ENCODE measurements at places on chromosomes 1 and 21.
A peak's percentile ranks its signal among the peaks of the same experiment; 100 is the strongest.

DNA sequence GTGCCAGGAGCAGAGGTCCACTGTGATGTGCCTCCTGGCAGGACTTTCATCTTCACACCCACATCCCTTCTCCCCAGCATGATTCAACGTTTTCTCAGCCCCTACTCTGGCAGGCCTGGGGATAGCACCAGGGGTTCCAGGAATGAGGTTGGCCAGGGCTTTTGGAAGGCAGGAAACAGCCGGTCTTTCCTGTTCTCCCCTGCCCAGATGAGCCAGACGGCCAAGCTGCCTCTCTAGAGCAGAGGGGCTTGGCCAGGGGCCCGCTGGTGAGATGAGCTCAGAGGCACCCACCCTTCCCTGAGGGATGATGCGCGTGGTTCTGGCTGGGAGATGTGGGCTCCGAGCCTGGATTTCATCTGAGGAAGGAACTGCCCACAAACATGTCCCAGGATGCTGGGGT lies 4.3 kb upstream of the MFAP2 start:
- peak; percentile 84 for DNase-seq

- DNase-seq = no peak
Observed at GRCh38 chr1:19369396-19370090, 57.4 kb downstream of the SLC66A1 start.

GRCh38 chr1:226643611-226644540 lies 95.2 kb downstream of the ITPKB start:
- DNase-seq = no peak

DNA sequence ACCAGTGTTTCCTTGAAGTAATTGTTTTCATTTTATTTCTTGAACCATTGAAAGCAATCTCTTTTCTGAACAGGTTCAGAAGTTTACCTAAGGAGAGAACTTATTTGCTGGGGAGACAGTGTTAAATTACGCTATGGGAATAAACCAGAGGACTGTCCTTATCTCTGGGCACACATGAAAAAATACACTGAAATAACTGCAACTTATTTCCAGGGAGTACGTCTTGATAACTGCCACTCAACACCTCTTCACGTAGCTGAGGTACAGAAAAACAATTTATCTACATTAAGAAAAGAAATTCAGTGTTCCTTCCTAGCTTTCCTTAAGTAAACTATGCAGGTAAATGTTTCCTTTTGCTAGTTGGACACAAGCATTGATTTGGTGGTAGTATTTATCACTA lies 27.4 kb downstream of the AGL start:
- DNase-seq = no peak

GRCh38 chr1:228149406-228150119 lies at the start of gene GJC2:
Gene GJC2 (plus strand): TSS chr1:228149930. CDS start chr1:228157759, 7,829 bp downstream.
- no peak for DNase-seq

DNA sequence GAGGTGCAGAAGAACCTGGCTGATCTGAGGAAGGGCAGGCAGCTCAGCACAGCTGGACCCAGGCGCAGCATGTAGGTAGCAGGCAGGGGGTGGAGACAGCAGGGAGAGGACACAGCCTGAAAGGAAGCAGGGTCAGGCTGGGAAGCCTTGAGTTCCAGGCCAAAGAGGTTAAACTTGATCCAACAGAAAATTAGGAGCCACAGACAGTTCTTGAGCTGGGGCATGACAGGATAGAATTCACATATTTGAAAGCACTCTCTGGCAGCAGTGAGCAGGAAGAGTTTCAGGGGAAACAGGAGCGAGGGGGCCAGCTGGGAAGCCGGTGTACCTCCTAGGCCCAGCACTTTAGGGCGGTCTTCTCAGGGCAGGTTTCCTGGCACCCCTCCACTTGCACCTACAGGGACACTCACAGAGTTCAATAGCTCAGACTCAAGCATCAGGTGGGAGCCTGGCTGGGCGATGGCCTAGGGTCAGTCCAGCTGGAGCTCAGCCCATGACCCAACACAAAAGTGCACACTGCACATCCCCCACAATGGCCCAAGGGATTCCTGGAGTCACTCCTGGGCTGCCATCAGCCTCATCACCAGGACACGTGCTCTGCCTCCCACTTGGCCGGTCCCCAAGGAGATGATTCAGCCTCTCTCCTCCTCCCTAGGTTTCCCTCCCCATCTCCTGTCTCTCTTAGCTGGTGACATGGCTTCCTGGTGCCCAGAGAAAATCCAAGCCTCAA lies 22.7 kb downstream of the MATN1 start:
- peak; percentile 59 for DNase-seq

DNA sequence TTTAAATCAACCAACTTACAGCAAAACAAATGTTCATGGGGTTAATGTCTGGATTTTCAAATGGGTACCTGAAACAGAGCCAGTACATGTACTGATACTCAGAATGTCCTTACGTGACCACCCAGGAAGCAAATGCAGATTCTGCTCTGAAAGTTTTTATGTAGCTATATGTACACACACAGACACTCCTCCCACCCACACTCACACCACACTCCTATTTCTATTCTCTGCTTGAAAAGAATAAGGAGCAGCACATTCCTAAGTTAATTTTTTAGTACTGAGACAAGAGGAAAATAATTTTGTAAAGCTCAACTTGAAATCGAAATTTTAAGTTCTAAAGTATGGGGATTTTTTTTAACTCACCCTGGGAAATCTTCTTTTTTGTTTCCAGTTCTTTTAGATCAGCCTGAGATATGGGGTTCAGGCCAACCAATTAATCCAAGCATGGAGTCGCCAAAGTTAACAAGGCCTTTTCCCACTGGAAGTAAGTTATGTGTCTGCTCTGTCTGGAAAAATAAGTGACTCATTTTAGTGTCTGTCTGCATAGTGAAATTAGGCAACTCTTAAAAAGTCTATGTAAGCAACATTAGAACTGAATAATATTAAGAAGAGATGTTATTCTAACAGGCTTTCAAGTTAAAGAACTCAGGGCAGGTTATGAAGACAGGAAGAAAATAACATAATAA lies 75.5 kb upstream of the DYNLT5 start:
- DNase-seq = peak; percentile 3

GRCh38 chr1:62448221-62448933 lies 11.5 kb downstream of the USP1 start:
- DNase-seq = no peak

DNA sequence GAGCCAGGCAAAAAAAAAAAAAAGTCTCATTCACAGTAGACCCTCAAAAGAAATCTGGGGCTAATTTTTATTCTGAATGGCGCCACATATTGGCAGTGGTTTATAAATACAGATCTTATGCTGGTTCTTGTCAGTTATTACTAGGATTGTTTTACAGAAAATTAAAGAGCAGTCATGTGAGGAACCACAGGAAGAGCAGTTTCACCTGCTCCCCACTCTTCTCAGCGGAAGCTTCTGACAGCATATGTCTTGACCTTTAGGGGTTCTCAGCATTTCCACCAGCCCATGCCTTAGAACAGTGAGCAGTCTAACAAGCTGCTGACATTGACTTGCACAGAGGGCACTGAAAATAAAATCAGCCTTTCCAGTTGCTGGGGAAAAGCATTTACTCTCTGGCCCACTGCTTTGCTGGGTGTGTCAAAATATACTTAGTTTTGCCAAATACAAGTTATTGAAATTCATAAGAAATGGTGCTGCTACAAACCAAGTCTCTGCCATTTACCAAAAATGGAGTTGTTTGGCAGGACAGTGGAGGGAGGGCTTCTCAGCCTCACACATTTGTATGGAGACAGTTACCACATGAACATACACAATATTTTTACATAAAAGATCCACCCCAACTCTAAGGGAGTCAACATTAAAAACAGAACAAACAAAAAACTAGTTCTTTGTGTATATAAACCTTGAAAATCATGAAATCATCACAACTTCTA lies 144.2 kb downstream of the SYT2 start:
- DNase-seq = no peak

GRCh38 chr21:32020564-32020963 lies 147.7 kb downstream of the HUNK start:
- no peak for DNase-seq

GRCh38 chr1:20366463-20367115 lies 75.9 kb downstream of the VWA5B1 start:
- DNase-seq = no peak

- DNase-seq = peak; percentile 82
Observed at GRCh38 chr21:46634966-46635323, 529 bp upstream of the PRMT2 start.

DNA sequence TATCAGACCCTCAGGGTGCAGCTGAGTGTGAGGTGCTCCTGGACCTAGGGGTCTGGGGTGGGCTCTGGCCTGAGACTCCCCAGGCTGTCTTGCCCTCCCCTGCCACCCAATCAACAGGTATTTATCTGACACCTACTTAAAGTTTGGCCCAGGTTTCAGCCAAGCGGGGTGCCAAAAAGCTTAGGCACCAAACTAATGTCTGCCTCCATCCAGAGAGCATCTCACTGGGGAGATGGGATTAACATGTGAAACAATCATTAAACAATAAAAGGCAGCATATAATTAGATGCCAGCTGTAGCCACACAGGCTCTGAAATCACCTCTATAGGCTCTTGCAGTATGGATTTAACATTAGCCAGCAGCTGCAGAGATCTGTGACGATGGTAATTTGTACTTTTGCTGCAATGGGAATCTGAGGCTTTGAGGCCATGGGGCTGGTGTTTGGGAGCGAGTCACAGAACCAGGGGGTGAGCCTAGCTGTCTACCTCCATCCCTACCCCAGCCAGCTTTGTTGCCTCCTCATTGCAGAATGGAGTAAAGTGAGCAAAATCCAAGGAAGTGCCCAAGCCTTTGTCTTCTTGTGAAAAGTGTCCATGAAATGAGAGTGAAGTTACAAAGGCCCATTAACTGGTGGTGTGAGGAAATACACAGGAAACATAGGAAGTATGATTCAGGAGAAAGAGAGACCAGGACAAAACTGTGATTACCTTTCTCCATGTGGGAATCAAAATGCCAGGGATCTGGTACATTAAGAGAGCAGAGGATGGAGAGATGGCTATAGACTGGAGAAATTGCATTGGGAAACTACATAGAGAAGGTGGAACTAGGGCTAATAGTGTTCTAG lies 36.1 kb downstream of the EIF2D start:
- DNase-seq = no peak

- no peak for DNase-seq
Observed at GRCh38 chr1:225155555-225155954, 226.1 kb downstream of the DNAH14 start.

DNA sequence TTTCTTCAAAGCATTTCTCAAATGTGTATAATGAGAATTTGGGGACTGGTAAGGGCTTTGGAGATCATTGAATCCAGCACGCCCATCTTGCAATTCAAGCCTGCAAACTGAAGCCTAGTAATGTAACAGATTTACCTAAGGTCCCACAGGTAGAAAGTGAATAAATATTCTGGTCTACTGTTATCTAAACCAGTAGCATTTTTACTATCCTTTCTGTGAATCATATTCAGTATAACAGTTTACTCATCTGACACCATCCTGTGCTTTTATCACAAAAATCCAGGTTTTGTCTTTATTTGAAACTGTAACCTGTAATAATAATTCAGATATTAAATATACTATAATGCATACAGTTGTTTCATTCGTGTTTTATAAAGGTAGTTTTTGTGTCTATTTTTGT lies 17.4 kb downstream of the KCNA3 start:
- no peak for DNase-seq

GRCh38 chr1:227225715-227226346 lies 92.5 kb downstream of the CDC42BPA start:
- peak; percentile 20 for DNase-seq

All from fibroblast of the conjunctiva (primary cell).